ENCODE measurements at places on chromosomes 5 and 9.

GRCh38 chr5:36646100-36646499 lies 39.7 kb downstream of the SLC1A3 start:
- no peak for DNase-seq

DNA sequence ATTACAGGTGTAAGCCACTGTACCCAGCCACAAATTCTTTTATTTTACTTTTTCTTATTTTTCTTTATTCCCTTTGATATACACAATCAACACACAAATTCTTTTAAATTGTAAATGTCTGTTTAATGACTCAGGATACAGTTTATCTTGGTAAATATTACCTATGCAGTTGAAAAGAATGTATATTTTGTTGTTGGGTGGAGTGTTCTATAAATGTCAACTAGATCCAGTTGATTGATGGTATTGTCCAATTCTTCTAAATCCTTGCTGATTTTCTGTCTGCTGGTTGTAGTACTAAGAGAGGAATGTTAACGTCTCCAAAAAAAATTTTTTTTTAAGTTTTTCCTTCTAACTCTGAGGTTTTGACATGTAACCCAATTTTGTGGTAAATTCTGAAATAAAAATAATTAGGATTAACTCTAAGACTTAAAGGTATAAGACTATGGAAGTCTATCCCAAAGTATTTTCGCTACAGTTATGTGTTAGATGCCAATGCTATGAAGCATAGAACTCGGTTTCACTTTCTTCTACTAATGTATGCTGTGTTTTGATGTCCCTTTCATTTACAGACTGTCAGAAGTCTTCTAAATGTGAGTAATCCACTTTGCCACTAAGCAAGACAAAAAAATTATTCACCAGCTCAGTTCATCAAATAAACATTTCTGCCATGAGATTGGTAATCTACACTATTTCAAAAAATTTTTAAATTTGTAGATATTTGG lies 720.2 kb upstream of the C9orf72 start:
- no peak for DNase-seq

DNA sequence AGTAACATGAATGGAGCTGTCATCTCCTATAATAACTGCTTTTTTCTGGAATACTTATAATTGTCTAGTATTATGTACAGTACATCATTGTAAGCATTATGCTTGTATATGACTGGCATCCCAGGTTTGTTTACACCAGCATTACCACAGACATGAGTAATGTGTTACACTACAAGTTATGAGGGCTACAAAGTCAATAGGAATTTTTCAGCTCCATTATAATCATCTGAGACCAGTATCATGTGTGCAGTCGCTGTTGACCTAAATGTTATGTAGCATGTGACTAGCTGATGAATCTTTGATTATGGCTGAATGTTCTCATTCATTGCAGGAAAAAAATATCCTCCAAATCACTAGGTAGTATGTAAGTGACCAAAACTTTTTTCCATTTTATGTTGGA lies 2.2 kb downstream of the ZCCHC9 start:
- DNase-seq, result peak; percentile 66

- DNase-seq, result peak; percentile 33
These were observed at the start of gene PCDHGA6 for GRCh38 chr5:141373673-141374317. Gene PCDHGA6, plus strand, starts transcription at chr5:141373891. Its CDS starts 193 bp downstream, at chr5:141374084.

- no peak for DNase-seq
These were observed 90.9 kb downstream of the NFIB start for GRCh38 chr9:14223081-14223480.

DNA sequence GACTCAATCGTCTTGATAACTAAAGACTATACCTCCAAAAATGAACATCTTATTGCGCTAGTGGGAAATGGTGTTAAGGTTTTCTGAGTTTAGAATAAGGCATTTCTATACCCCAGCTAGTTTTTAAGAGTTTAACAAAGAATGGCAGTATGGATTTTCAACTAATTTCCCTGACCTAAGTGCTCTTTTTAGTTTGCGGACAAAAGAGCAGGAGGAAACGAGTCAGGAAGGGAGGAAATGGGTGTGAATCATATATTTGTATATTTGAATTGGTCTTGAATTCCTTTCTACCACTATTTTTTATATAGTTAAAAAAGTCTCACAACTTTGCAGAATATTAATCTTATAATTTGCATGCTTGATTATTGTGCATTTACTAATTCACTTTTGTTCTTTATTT lies 516.3 kb upstream of the ZNF608 start:
- no peak for DNase-seq

- no peak for DNase-seq
These were observed 4.9 kb downstream of the NKX2-5 start for GRCh38 chr5:173229966-173230689.

GRCh38 chr9:89863141-89863540 lies 258.3 kb downstream of the GADD45G start:
- no peak for DNase-seq

- no peak for DNase-seq
These were observed 38.7 kb downstream of the ASS1 start for GRCh38 chr9:130483371-130483971.

DNA sequence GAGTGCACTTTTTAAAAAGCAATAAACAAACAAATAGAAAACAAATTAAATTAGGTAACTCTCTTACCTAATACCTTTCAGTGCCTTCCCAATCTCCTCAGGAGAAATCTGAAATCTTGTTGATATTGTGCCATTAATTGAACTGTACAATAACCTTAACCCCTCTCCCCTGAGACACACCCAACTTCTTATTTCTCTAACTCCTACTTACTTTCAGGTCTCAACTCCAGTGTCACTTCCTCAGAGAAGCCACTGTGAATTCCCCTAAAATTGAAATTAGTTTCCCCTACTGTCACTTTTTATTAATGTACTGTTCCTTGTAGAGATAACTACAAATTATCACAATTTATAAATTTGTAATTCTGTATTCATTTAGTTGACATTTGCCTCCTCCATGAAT lies 295.3 kb upstream of the TNC start:
- DNase-seq, result no peak

DNA sequence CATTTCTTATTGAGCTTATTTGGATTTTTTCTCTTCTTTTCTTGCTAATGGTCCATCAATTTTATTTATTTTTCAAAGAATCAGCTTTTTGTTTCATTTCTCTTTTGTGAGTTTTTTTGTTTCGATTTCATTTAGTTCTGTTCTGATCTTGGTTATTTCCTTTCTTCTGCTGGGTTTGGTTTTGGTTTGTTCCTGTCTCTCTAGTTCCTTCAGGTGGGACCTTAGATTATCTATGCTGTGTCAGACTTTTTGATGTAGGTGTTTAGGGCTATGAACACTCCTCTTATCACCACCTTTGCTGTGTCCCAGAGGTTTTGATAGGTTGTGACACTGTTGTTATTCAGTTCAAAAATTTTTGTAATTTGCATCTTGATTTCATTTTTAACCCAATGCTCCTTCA lies 119.8 kb downstream of the GABRG2 start:
- DNase-seq, result no peak

- DNase-seq, result no peak
These were observed 476.0 kb downstream of the ZSWIM6 start for GRCh38 chr5:61808091-61808490.

DNA sequence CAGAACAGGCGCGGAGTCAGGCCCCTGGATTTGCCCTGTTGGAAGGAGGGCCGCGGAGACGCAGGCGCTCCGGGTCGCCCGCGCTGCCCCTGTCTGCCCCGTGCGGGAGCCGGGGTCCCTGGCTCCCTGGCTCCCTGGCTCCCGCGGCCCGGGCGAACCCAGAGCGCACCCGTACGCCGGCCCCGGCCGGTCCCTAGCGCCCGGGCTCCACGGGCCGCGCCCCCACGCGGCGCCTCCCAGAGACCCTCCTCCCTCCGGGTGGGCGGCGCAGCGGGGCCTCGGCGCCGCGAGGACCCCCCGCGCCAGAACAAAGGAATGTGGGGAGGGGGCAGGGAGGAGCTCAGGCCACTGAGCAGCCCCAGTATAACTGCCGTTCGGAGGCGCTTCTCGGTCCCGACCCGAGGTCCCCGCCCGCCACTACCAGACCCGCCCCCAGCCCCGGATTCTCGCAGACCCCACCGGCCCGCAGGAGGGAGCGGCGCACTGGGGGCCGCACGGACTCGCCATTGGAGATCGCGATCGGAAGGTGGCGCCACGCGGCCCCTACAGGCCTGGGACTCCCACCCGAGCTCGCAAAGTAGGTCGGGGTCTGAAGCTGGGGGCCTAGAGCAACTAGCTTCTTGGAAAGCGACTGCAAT lies 2.4 kb downstream of the NFIL3 start:
- peak; percentile 32 for DNase-seq

DNA sequence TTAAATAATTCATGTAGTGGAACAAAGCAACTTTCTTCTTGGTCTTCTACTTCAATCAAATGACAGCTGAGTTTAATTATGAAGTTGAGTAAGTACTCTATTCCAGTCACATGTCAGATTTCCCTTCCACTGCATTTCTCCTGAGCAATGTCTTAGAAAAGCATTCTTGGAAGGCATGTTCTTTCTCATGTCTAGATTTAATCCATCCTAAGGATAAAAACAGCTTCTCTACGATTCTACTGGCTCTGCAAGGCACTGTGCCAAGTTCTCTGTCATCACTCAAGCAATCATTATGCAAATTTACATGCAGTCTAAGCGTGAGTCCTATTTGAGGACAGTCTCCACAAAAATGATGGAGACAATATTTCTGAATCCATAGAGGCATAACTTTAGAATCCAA lies 142.4 kb downstream of the YIPF5 start:
- DNase-seq, result peak; percentile 94

GRCh38 chr5:317086-317811 lies 4.3 kb upstream of the AHRR start:
- peak; percentile 75 for DNase-seq

- DNase-seq, result no peak
These were observed 120.5 kb downstream of the GADD45G start for GRCh38 chr9:89725271-89725670.

DNA sequence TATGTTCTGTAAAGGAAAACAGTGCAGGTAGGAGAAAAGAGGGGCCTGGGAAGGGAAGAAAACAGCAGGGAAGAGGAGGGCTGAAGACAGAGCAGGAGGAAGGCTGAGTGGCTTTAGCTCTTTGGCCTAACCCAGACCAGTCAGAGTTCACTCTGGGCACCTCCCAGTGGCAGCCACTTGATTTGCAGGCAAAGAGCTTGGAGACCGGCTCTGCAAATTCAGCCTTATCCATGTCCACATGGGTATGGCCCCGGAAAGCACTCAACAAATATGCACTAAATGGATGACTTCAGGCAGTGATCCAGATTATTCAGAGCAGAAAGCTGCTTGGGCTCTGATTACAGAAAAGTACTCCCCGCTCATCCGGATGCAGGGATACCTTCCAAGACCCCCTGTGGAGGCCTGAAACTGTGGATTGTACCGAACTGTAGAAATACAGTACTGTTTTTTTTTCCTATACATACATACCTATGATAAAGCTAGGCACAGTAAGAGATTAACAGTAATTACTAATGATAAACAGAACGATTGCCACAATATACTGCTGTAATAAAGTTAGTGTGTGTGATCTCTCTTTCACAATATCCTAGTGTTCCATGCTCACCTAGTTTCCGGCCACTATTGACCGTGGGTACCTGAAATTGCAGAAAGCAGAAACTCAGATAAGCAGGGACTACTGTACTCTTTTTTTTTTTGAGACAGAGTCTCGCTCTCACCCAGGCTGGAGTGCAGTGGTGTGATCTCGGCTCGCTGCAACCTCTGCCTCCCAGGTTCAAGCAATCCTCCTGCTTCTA lies 4.6 kb upstream of the RNU6ATAC start:
- DNase-seq, result no peak

GRCh38 chr5:67019065-67019845 lies 177.3 kb downstream of the CD180 start:
- DNase-seq, result no peak

DNA sequence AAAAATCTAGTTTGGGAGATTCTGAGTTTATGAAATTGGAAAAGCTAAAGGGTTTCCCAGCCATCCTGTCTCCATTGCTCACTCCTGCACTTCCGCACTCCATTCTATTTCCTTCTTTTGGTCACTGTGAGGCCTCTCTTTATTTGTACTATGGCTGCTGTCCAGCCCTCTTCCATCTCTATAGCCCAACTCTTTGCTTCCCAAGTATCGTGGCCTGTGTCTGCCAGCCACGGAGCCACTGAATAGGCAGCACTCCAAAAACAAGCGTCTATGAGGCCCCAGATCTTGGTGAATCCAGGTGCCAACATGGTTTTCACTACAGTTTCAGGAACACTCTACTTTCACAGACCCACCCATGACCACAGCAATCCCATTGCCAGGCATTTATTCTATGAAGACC lies 37.2 kb downstream of the GRAMD2B start:
- no peak for DNase-seq

DNA sequence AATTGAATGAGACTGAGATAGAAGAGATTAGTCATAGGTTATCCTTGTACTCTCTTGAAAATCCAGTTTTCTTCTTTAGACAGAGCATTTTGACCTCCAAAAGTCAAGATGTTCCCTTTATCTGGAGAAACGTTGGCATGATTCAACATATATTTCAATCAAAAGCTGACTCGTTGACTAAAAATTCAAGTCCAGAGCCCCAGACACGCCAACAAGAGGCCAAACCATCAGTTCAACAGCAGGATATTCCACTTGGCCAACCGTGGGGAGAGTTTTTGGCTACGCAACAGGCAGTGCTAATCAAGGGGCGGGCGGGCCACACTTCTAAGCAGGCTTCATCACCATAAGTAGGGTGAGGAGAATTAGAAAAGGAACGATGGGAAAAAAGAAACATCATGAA lies 119.1 kb downstream of the SLIT3 start:
- peak; percentile 61 for DNase-seq

- DNase-seq, result no peak
These were observed 722 bp upstream of the LHX3 start for GRCh38 chr9:136205707-136205992.

DNA sequence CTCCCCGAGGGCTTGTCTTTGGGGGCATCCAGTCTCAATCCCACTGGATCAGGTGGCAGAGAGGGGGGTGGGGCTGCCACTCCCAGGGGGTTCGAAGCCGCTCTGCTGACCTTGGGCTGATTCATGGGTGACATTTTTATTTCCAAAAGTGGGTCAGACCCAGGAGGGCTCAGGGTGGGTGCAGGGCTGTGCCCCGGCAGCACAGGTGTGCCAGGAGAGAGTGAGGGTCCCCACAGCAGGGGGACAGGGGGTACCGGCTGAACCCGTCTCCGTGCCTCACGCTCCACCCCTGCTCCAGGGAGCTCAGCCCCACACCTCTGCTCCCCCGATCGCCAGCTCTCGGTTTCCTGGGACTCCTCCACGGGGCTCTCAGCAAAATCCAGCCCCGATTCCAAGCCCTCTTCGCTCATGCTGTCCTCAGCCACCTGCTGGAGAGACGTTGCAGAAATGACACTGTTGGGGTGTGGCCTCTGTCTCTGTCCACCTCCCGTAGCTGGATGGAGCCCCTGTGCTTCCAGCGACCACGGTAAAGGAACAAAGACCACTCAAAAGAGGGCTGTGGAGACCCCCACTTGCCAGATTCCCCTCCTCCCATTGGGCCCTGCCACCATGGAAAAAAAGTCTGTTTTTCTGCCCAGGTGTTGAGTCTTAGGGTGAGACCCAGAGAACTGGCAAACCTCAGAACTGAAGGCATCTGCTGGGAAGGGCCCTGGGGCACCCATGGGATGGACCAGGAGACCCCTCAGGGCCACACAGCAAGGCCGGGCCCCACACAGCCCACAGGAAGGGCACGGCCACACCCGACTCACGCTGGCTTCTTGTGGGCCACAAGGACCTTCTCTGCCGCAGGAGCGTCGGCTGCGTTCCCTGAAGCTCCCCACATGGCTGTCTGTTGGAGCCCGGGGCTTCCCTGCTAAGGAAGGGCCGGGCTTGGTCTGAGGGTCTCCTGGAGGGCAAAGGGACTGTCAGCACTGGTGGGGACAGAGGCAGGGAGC lies 10.6 kb upstream of the QSOX2 start:
- no peak for DNase-seq
